Metanephros (tissue), 2 donors: ENCODE measurements at places on chromosomes 6 and 20. TPM values are rescaled to one million over a fixed set of nuclear protein-coding genes. Genes with fewer than 3 reads are reported as not detected.

The FBXL4 gene
- total RNA-seq, result 36.0 TPM

The TMEM217 gene
- 1.4 TPM for total RNA-seq

The TGM3 gene
- total RNA-seq, result 0.70 TPM

The RAB44 gene
- 1.5 TPM for total RNA-seq
